CD4-positive, alpha-beta T cell treated with Interferon alpha-2 for 1 hour (primary cell): ENCODE measurements at places on chromosomes 2 and 18.

DNA sequence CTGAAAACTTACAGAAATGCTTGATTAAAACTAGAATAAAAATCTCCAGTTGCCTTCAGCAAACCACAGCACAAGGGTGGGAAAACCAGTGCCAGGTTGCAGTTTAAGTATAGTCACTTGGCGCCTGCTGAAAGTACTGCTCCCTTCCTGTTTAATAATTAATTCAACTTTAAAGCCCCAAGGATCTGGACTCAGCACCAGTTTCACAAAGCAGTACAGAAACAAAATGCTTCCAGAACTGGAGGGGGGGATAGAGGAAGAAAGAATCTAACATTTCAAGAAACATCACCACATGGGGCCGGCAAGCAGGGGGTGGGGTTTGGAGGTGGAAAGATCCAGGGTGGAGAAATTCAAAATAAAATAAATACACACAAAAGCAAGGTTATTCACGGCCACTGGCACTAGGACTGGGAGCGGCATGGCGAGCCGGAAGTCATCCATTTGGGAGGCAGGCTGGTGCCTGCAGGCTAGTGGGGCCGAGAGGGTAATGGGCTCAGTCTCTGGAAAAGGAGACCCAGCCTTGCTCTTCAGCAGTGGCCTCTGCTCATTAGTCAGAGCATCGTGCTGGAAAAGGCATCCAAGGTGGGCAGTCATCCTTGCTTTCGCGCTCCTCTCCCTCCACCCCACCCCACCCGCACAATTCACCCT is 85.8 kb downstream of the POU3F3 start:
- DNase-seq: no peak

DNA sequence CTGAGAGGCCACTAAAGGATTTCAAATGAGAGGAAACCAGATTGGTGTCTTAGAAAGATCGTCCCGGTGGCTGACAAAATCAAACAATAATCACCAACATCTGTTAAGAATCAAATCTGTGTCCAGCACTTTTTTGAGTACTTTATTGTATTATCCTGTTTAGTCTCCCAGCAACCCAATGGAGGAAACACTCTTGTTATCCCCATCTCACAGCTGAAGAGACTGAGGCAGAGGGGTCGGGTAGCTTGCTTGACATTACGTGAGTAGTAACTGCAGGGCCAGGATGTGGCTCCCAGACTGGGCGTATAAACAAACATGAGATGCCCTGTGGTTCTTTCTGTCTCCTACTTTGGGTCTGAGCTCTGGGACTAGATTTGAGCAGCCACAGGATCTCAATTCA is 76.0 kb downstream of the KLHL29 start:
- no peak for DNase-seq

- DNase-seq: no peak
These were observed 487.2 kb upstream of the RAB12 start for GRCh38 chr18:8121942-8122480.

DNA sequence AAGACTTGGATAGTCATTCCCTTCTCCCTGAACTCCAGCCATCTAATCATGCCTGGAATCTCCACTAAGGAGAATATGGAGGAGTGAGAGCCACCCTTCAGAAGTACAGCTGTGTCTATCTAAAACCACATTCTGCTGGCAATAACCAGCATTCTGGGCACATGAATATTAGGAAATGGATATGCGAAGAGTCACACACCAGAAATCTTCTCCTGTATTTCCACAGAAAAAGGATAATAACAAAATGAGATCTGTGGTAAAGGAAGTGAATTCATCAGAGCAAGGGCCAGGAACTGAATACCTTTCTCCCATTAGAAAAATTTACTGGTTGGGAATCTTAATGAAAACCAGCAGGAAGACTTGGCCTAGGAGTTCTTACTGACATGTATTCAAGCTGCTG is 218.8 kb downstream of the SCG2 start:
- DNase-seq: no peak

DNA sequence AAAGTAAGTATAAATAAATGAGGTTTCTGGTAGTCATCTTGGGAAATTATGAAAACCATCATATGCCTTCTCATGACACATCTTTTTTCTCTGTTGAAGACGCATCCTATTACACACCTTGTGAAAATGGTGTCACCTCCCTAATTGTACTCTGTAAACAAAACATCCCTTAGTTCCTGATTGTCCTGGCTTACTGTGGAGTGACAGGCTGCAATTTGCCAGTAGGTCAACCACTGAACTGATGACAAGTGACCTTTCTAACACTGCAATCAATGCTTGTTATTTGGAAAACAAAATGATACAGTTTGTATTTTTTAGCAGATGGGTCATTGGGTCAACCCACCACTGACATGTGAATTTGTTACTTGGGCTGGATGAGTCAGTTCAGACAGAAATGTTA is 219.5 kb downstream of the PTPRM start:
- DNase-seq: no peak

- DNase-seq: peak; percentile 65
These were observed 47.8 kb downstream of the ZAP70 start for GRCh38 chr2:97761192-97761591.

DNA sequence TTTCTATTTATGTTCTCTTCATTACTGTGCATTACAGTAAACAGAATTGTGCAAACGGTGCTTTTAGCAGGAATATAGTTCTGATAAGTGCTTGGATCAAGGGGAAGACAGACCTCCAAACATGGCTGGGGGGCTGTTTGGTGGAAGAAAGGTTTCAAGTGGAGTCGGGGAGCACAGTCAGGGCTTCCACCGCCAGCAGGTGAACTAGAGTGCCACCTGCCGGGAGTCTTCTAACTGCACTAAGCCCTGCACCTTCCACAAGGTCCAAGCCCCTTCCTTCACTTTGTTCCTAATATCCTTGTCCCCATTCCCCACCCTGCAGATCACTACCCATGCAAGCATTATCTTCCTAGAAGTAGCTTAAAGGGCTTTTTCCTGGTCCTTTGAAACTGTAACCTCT is 11.1 kb downstream of the ONECUT2 start:
- DNase-seq: no peak

- DNase-seq: peak; percentile 4
These were observed 77.0 kb upstream of the CNGA3 start for GRCh38 chr2:98269274-98269673.

DNA sequence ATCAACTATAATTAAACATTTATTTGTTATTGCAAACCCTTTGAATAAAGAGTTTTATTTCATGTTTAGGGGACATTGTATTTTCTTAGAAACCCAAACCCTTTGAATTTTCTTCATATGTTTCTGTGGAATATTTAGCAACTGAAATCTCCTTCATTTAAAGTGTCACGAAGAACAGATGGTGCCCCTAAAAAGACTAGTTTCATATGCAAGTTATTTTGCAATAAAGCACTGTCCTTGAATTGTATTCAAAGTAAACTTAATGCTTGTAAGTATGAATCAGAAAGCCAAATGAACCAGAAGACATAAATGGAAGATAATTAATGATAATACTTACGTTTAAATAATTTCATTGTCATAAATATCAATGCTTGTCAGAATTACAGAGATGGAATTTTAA is 151.9 kb upstream of the CWC22 start:
- no peak for DNase-seq

GRCh38 chr18:71114550-71115210 is 825.8 kb downstream of the SOCS6 start:
- DNase-seq: no peak

DNA sequence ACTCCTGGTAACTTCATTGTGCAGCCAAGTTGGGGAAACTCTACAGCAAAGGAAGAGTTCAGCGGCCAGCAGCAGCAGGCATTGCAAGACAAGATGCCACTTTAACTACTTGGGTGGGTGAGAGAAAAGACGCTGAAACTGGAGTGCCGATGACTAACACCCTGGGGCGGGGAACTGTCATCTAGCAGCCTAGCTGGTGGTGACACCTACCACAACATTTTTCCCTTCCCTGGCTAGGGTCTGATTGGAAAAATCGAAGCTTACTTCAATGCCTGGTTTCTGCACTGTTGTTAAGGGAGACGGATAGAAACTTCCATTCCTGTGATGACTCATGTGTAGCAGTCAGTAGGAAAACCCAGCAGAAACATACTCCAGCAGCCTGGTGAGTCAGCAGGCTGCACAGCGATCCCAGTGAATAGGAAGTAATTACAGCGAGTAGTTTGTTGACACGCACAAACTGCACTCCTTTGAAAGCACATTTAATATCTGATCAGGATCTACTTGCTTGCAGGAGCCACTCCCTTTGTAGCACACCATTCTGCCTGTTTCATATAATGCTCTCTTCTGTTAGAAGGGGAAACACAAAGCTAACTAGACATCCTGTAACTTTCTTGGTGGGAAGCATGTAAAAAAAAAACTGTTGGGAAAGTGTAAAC is 62.1 kb upstream of the MAPRE2 start:
- DNase-seq: peak; percentile 52

DNA sequence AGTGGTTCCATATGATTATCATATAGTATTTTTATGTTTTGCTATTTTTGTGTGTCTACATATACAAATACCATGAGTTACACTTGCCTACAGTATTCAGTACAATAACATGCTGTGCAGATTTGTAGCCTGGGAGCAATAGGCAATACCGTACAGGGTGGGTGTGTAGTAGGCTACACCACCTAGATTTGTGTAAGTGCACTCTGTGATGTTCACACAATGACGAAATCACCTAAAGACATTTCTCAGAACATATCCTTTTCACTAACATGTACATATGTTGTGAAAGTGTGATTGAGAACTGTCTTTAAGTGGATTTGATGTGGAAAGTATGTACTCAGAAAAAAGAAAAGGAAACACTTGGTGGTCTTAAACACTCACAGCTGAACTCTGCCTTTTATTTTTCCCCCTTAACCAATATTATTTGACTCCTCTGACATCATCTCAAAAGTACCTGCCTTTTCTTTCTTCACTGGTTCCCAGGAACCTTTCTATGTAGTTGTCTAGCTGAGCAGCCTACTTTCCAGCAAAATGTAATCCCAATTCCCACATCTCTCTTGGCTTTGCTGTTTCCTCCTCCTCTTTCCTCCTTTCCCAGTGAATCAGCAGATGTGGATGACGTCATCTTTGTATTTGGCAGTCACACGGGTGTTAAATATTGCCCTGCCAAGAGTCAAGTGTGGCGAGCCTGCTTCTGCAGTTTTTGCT is 47.7 kb downstream of the OSBPL6 start:
- DNase-seq: no peak

DNA sequence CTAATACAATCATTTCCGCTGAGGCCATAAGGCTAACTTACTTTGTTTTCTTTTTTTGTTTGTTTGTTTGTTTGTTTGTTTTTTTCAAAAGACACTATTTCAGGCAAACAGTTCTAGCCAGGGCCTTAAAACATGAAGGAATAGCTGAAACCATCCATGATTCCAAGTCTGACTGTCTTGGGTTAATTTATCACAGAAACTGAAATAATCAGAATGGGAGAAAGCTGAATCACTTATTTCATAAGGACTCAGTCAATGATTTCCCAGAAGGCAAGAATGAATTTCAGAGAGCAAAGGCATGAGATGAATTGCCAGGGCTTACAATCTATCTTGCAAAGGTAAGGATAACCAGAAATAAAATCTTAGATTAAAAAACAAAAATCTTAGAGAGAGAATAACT is 1315.1 kb downstream of the SUCLG1 start:
- DNase-seq: no peak

DNA sequence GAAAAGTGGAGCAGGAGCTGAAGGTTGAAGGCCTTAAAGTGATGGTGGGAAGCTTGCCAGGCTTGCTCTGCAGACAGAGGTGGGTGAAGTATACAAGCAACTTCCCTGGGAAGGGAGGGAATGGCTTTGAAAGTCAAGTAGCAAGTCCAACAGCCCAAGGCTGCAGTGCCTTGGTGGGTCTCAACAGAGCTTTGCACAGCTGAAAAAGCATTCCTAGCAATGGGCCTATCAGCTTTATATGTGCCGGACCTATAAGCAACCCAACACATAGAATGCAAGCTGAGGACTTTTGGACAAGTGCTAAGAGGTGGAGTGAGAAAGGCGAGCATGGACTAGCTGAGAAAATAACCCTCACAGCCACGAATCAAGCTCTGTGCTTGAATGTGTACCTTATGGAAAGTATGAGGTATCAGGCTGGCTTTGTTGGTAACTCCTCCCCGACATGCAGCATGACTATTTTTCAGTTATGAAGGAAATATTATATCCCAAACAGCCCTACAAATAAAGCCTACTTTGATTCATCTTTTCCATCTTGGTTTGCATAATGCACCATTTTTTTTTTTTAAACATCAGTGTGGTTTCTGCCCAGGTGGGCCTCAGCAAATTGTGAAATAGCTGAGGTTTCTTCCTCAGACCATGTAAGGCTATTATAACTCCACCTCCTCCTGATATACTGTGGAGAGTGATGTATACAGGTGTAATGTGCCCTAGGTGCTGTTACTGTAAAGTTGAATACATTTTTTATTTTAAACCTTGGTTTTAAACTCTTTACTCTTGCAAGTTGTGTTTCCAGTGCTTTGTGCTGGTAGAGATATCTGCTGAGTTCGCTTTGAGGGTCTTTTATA is 241.4 kb upstream of the CXCR4 start:
- no peak for DNase-seq

GRCh38 chr18:13270279-13270855 is 51.8 kb downstream of the LDLRAD4 start:
- no peak for DNase-seq
